ENCODE measurements at places on chromosomes 2 and 18. TPM values are rescaled to one million over a fixed set of nuclear protein-coding genes. Genes with fewer than 3 reads are reported as not detected.

- DNase-seq, result no peak
Observed at GRCh38 chr2:155633060-155633839, 699.3 kb downstream of the NR4A2 start.

DNA sequence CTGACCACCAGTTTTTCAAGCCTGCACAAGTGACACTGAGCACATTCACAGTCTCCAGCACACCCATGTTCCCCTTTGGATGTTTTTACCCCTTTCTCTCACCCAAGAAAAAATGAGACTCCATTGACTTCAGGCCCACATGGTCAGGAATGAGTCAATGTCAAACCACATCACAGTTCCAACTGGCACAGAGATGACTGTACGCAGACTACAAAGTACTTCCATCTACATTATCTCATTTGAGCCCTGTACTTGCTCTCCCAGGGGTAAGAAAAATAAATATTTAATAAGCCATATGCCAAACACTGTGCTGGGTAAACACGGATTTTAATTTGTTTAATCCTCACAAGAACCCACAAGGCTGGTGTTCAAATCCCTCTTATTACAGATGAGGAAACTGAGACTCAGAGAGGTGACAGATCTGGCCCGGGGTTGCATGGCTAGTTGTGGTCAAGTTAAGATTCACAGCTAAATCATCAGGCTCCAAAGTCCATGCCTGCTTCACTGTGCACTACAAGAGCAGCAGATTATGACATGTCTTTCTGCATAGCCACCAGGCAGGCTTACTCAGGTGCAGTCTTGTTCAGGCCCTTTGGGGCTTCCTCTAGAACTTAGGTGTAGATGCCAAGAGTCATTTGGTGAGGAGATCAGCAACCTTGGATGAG, 106.1 kb downstream of the TXNL1 start:
- DNase-seq, result no peak

DNA sequence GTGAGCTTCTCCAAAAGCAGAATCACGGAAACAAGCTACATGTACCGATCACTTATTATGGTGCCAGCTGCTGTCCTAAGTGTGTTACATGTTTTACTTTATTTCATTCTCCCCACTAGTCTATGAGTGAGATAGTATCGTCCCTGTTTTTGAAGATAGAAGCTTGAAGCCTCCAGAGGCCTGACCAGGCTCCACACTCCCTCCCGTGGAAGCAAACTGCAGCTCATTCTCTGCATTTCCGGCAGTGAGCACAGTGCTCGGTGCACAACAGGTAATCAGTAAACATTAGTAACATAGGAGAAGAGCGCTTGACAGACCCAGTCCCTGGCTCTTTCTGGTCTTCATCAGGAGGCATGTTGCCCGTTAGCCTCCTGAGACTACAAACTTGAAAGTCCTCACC, 72.9 kb downstream of the ZBTB7C start:
- no peak for DNase-seq

GRCh38 chr2:217911283-217912097, 91.3 kb downstream of the TNS1 start:
- no peak for DNase-seq

GRCh38 chr2:106223347-106223746, 29.2 kb upstream of the UXS1 start:
- no peak for DNase-seq

DNA sequence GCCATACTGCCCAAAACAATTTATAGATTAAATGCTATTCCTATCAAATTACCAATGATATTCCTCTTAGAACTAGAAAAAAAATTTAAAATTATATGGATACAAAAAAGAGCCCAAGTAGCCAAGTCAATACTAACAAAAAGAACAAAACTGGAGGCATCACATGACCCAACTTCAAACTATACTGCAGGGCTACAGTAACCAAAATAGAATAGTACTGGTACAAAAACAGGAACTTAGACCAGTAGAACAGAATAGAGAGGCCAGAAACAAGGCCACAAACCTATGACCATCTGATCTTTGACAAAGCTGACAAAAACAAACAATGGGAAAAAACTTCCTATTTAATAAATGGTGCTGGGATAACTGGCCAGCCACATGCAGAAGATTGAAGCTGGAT, 86.1 kb upstream of the KYNU start:
- DNase-seq, result no peak

DCC gene
- total RNA-seq, result 2.0 TPM

TTN gene
- total RNA-seq, result 153 TPM

CNTNAP5 gene
- total RNA-seq, result 1.8 TPM

KCTD18 gene
- 20.3 TPM for total RNA-seq

- DNase-seq, result no peak
Observed at GRCh38 chr2:33606100-33606499, 7.0 kb upstream of the FAM98A start.

- DNase-seq, result no peak
Observed at GRCh38 chr2:178632729-178633128, 152.5 kb downstream of the PLEKHA3 start.

DNA sequence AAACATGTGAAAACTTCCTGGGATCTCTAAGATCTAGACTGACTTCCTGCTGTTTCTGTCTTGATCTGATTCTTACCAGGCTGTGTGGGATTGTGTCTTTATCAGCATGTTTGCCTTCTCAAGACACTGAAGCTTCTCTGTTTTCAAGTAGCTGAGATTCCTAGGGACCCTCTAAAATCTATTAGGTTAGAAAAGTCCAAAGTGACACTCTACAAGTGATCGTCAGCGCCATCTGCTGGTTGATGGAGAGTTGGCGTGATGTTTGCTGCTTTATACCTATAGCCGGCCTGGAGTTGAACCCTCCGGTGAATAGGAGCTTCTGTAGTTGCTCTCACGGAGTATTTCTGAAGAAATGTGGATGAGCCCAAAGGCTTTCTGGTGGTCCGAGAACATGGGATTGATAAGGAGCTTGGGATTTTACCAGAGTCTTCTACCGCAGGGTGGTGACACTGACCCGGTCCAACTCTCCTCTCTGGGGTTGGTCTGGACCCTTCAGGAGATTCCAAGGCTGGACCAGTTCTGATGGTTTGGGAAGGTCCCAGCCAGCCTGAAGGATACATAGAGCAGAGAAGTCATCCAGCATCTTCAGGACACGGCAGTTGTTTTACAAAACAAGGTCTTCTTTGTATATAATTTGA, 96.0 kb upstream of the TTC39C start:
- DNase-seq, result peak; percentile 40

GRCh38 chr2:71804281-71804751, 343.3 kb downstream of the CYP26B1 start:
- DNase-seq, result no peak

GRCh38 chr18:29087616-29088246, 910.8 kb upstream of the CDH2 start:
- DNase-seq, result no peak

DNA sequence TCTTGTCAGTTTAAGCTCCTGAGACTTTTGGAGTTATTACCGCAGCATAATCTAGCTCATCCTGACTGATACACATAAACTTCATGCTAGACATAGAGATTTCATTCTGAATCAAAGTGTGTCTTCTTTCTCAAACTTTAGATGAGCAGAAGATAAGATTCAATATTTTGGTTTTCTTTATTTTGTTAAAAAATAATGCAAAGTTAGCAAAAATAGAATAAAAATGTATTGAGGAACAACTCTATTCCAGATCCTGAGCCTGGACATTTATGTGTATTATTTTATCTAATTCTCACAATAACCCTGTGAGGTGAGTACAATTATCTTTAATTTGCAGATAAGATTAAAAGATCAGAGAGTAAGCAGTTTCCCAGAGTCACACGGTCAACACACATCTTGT, 38.4 kb downstream of the KLHL14 start:
- DNase-seq, result no peak

MC5R gene
- total RNA-seq, result not detected

GRCh38 chr2:217436386-217436785, 566.4 kb downstream of the TNS1 start:
- no peak for DNase-seq

DNA sequence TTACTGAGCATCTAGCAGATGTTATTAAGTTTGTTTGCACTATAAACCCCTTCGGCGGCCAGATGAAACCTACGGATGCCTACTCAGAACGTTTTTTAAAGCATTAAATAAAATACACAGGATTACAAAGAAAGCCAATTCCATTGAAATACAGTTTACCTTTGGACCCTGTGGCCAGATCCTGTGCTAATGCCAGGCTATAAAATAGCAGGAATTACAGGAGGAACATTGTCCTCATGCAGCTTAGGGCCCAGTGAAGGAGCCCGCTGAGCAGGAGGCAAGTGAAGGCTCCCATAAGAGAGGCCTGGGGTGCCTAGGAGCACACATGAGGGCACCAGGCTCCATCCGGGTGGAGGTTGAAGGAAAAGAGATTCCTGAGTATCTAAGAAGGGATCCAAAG, 310.4 kb downstream of the MTX2 start:
- DNase-seq, result no peak

DNA sequence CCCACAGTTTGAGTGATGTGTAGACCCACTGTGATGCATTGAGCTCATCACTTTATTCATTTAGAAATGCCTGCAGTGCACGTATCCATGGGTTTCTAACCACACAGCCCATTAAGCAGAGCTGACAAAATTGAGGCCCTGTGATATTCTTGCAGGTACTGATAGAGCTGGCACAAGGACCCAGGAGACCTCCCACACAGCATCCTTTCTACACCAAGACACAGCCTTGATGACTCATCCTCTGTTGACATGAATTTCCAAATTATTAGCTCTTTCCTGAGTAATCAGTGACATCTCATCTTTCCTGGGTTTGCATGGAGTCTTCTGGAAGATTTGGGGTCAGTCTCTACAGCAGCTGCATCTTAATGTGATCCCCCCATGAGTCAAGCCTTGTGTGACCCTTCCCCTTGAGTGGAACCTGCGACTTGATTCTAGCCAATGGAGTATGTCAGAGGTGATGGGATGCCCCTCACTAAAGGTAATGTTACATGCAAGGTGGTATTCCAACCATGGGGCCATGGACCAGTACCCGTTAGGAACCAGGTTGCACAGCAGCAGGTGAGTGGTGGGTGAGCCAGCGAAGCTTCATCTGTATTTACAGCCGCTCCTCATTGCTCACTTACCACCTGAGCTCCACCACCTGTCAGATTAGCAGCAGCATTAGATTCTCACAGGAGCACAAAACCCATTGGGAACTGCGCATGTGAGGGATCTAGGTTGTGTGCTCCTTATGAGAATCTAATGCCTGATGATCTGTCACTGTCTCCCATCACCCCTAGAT, 181.1 kb upstream of the ARL4C start:
- no peak for DNase-seq

IL1RN gene
- total RNA-seq, result 6.7 TPM

- no peak for DNase-seq
Observed at GRCh38 chr2:159895258-159896065, 97.5 kb upstream of the CD302 start.

DNA sequence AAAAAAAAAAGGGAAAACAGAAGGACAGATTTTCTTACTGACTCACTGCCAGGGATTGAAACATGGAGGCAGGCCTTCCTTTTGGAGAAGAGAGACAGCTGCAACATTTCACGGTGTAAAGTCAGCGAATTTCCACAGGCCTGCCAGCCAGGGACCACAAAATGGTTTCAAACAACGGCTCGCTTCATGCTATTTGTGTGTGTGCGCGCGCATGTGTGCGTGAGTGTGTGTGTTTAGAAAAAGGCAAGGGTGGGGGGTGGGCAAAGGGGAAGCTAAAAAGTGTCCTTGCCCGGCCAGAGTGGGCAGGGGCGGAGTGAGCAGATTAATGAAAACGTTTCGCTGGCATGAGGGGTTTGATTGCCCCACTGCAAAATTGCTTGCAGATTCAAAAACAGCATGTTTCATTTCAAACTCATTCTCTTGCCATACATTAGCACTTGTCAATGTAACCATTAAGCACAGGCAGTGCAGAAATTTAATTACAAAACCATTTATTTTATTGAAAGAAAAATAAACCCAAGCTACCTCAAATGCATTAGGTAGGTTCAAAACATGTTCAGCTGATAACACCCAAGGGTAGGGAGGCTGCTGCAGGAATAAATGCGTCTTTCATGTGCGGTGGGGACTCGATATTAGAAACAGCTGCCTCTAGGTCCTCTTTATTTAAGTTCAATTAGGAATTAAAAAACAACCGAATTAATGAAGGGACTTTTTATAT, 182.1 kb upstream of the SIX2 start:
- DNase-seq, result no peak

ENOSF1 gene
- 53.0 TPM for total RNA-seq

SPATA3 gene
- not detected for total RNA-seq

- no peak for DNase-seq
Observed at GRCh38 chr2:88760819-88761598, 69.5 kb downstream of the RPIA start.

DHRS9 gene
- 0.69 TPM for total RNA-seq

GRCh38 chr2:38432820-38433606, 55.9 kb upstream of the ATL2 start:
- DNase-seq, result no peak

GEN1 gene
- 21.0 TPM for total RNA-seq

DNA sequence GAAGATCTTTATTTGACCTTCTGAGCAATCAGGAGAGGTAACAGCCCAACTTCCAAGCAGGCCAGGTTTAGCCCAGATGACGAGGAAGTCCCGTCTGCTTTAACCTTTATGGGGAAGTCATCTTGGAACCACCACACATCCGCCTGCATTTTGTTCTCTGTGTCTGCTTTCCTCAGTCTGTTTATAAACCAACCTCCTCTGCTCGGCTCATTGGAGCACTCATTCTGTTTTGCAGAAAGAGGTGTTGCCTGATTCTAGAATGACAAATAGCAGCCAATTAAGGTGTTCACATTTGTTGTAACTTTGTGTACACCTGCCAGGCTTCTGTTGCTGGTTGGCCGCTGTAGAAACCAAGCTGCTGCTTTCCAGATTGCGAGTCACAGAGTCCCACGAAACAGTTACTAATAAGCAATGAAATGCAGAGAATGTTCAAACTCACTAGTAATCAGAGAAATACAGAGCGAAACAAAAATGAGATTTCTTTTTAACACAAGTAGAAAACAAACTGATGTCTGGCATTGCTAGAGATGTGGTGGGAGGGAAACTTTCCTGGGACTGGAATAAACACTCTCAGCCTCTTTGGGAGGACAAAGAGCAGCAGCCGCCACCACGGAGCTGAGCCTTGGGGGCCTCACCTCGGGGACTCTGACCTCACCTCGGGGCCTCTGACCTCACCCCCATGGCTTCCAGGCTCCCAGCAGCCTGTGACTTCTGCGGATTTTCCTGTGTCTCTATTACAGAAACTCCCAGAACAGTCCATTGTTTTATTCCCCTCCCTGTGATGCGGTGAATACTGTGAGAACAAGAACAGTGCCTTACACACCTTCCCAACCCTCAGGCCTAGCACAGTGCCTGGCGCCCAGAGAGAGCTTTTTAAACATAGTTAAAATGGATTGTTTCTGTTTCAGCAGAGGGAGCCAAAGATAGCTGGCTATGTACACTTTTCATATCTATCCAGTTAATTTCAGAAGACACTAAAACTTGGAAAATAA, 64.0 kb downstream of the MBP start:
- DNase-seq, result no peak

Measured in urinary bladder (tissue), 4 donors.